ENCODE measurements at places on chromosomes 12 and 14.

GRCh38 chr14:81295958-81296923 is 75.5 kb upstream of the GTF2A1 start:
- no peak for DNase-seq

GRCh38 chr12:62434494-62435302 is 31.9 kb upstream of the MON2 start:
- DNase-seq = no peak

DNA sequence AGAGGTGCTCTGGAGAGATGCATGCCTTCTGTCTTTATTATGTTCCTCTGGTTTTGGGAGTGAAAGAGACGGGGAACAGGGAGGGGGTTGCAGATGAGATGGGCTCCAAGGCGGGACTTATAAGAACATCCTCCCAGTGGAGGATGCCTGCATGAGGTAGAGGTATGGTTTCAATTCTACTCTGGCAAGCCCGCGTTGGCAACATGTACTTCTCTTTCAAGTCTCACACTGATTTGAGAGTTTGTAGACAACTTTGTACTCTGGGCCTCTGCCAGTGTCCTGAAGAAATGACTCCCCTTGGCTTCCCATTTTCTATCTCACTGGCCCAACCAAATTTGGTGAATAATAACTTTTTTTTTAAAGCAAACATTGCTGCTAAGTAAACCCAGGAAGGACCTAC is 121.3 kb downstream of the C12orf75 start:
- no peak for DNase-seq

GRCh38 chr12:50111395-50111692 is 692 bp upstream of the COX14 start:
- no peak for DNase-seq

DNA sequence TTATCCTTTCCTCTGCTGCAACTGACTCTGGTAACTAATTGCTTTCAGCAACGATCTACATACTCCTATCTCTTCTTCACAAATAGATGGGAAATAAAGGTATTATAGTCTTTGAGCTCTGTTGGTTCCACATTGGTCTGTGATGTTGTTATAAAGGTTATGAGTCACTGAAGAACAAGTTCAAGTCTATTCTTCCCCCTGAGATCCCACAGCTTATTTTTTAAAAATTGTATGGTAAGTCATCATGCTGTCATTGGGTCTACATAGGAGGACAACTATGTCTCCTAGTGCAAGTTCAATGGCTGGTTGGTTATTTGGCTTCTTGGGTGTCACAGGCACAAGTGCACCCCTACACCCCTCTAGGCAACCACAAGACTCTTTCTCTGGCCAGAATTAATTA is 49.6 kb upstream of the PTCSC3 start:
- no peak for DNase-seq

- DNase-seq = no peak
Observed at GRCh38 chr12:53938326-53939140, at the start of gene HOXC13. HOXC13 (plus strand) TSS chr12:53938831; CDS start chr12:53938907, 76 bp downstream.

DNA sequence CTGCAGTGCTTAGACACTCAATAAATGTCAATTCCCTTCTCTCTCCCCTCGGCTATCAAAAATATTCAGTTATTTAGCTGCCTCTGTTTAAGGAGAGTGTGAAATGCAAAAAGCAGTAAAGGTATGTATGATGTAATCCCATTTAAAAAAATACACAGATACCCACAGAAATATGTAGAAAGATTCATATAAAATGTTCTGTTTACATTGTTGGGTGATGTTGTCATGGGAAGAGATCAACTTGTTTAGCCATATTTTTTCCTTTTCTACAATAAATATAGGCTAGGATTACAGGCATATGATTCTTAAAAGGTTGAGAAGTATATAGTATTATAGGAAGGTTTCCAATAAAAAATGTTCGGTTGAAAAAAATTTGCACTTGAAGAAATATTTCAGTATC is 7.8 kb downstream of the PPP2R3C start:
- DNase-seq = no peak

GRCh38 chr12:8950702-8951478 is 1.4 kb upstream of the M6PR start:
- peak; percentile 65 for DNase-seq

- no peak for DNase-seq
Observed at GRCh38 chr12:1680804-1681492, 9.9 kb upstream of the ADIPOR2 start.

Measured in CD4-positive, alpha-beta T cell treated with Interleukin-12 subunit alpha and Interleukin-12 subunit beta, for 1 hour (primary cell).